Right lung (tissue), 10 donors: ENCODE measurements at places on chromosomes 2 and 18. TPM values are rescaled to one million over a fixed set of nuclear protein-coding genes. Genes with fewer than 3 reads are reported as not detected.

Gene PPP4R1
- polyA plus RNA-seq, result 109 TPM

Gene SP9
- polyA plus RNA-seq, result not detected

DNA sequence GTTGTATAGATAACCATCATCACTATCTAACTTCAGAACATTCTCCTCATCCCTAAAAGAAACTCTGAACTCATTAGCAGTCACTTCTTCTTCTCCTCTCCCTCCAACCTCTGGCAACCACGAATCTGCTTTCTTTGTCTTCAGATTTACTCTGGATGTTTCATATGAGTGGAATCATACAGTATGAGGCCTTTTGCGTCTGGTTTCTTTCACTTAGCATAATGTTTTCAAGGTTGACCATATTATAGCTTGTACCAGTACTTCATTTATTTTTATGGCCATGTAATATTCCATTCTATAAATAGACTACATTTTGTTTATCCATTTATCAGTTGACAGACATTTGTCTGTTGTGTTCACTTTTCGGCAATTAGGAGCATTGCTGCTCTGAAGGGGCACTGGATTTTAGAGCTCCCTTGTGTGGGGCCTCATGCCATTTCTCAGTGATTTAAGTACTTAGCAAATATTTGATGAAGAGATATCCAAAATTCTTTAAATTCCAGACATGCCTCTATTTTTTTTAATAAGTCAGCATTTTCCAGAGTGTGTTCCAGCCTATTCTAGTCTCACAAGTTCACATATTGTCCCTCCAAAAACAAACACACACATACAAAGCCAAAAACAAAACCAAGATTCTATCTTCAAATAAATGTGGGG, 22.5 kb upstream of the MAP3K20 start:
- no peak for DNase-seq

- DNase-seq, result no peak
Observed at GRCh38 chr18:59041296-59041695, 98.4 kb upstream of the SEC11C start.

Gene ACTG2
- 50.0 TPM for polyA plus RNA-seq

Gene ALKAL2
- 7.7 TPM for polyA plus RNA-seq

DNA sequence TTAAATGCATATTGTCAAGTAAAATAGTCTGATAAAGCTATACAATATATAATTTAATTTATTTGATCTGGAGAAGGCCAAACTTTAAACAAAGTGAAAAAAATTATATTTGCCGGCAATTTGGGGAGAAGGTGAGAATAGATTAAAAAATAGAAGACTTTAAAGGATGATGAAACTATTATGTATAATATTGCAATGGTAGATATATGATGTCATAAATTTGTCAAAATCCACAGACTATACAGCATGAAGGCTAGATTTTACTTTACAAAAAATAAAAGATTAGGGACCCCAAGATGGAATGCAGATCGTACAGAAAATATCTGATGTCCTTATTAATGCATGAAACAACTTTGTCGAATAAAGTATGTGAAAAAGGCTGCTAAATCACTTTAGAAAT, 67.3 kb upstream of the MAL start:
- DNase-seq, result no peak

- no peak for DNase-seq
Observed at GRCh38 chr2:157946919-157947557, 70.9 kb upstream of the ACVR1 start.

DNA sequence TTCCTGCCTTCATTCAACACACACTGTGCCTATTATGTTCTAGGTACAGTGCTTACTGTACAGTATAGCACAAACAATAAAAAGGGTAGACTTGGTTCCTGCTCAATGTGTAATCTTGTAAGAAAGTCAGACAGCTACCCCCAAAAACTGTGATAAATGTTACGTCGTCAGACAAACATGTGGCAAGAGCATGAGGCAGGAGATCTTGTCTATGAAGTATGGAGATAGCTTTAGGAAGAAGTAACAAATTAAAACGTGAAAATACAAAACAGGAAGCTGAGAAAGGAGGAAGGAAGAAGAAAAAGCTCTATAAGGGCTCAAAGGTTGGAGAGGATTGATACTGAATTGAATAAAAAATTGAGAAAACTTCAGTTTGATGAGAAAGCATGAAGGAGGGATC, 276.2 kb upstream of the HNRNPA3 start:
- no peak for DNase-seq

Gene HRH4
- polyA plus RNA-seq, result 0.16 TPM

Gene TDRD15
- polyA plus RNA-seq, result not detected

GRCh38 chr2:224194161-224194560, 155.1 kb upstream of the SERPINE2 start:
- DNase-seq, result no peak

GRCh38 chr18:6158958-6159357, 255.8 kb downstream of the L3MBTL4 start:
- no peak for DNase-seq

Gene ASB18
- polyA plus RNA-seq, result not detected

DNA sequence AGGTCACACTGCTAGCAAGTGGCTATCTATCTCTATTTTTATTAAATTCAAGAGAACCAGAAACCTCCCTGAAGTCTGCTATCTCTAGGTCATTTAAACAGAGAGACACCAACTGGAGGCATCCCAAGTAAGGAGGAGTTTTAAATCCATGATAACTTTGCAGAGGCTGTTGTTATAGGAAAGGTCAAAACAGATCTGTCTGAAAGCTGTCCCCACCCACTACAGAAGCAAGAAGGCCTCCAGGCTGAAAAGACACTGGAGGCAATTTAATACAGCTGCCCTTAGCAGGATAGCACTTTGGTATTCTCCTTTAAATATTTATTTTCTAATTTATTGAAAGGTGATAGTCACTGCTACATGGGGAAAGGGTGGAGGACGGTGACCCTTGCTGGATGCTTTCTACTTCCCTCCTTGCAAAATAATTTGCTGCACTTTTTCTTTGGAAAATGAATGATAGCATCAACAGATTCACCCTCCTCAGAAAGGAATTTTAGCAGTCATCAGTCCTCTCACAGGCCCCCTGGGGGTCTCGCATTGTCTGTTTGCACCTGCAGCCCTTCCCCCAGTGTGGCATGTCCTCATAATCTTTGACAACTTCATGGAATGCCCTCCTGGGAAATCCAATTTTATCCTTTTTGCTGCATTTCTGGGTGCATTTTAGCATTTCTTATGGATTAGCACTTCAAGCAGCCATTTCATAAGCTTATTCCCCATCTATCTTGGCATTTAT, 429.5 kb upstream of the TNP1 start:
- DNase-seq, result no peak

DNA sequence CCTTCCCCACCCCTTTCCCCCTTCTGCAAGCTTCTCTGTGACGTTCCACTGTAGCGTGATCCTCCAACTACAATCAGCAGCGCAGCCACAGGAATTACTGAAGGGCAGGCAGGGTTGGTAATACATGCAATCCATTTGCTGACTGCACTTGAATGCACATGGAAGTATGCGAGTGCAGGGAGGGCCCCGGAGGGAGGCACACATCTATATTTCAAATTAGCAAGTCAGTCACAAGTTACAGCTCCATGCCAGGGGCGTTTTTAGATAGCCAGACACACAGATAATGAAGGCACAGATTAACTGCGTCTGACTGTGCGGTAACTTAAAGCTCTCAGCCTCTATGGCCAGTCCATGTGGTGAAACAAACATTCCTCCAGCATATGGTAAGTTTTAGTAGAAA, 209.2 kb upstream of the GATA6 start:
- DNase-seq, result no peak

DNA sequence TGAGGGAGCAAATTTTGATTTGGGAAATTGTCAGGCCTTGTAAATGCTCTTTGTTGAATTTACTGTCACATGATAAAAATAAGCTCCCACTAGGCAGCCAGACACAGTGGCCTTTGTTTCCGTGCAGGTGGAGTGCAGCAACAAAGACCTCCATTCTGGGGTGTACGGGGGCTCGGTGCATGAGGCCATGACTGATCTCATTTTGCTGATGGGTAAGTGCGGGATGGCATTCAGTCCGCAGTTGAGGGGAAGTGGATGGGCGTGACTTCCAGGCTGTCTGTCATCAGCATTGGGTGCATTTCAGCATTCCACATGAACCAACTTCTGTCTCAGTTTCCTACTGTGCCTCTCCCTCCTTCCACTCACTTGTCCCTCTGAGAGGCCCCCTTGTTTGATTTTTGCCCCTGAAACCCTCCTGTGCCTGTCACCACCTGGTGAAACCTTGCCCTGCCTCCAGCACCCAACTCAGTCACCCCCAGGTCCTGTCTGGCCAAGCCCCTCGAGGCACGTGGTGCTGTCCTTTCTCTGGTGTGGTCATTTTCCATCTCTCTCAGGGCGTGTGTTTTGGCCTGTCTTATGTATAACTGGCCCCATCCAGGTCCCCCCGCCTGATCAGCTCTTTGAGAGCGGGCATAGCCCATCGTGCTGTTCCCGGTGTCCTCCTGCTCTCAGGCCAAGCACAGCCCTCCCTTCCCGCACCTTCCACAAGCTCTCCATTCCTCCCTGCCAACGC, 16.3 kb downstream of the CNDP2 start:
- no peak for DNase-seq

DNA sequence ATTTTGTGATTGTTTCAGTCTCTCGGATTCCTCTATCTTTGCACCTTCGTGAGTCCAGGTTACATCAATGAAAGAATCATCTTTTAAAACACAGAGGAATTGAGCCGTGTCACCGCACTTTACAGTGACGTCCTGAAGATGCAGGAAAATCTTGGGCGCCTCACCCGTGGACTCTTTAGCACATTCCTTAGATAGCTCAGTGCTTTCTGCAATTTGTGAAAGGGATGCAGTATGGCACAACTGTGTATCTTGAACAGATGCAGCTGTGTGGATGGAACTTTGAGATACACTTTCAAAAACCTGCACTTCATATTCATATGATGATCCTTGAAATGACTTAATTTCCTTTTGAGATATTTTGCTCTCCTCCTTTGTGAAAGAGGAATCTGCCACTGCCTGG, 50.9 kb downstream of the TTN start:
- no peak for DNase-seq

- no peak for DNase-seq
Observed at GRCh38 chr2:218089259-218089658, 20.2 kb downstream of the RUFY4 start.

DNA sequence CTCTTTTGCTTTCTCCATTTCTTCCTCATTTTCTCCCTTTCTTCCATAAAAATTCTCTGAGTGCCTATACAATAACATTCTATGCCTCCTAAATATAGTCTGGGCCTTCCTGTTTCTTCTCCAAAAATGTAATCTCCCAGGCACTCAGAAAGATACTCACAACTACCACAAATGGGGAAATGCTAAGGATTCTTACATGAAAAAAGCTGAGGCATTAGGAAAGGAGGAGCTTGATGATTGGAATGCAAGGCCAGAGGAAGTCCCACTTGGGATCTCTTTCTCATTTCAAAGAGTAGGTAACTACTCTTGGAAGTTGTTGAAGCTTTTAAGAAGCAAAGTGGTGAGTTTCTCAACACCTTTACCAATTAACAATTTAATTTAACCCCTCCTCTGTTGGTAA, 3.4 kb downstream of the VSNL1 start:
- no peak for DNase-seq

- peak; percentile 42 for DNase-seq
Observed at GRCh38 chr2:217409949-217410680, 550.3 kb upstream of the TNP1 start.

Gene SCN1A
- polyA plus RNA-seq, result 0.61 TPM

Gene CNGA3
- polyA plus RNA-seq, result 0.10 TPM

GRCh38 chr18:79447703-79448367, 52.1 kb downstream of the NFATC1 start:
- no peak for DNase-seq

DNA sequence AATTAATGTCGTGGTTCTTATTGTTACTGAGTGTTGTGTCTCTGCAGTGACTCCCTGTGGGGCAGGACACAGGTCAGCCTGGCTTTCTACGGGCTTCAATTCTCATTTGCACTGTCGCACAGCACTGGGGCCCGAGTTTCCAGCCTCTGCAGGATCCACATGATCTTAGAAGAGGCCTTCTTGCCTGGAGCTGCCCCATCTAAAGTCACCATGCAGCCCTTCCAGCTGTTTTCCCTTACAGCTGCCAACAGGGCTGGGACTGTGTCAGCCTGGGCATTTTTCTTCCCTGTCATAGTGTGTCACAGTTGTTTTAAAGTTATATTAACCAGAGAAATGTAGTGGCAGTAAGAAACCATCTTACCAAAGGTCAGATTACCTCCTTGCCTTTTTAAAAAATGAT, 27.0 kb downstream of the FHL2 start:
- DNase-seq, result no peak

DNA sequence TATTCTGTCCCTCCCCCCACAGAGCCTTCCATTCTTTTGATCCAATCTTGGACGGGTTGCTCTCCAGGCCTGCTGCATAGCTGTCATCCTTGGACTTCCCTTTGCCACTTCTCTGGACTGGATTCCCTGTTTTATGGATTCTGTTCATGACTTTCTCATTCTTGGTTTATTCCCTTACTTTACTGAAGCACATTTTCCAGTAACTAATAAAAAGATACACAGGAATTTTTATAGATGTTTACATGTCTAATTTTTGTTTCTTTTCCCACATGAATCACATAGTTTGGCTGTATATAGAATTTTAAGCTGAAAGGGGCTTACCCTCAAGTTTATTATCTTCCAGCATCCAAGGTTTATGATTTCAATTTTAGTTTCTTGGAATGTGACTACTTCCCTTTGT, 37.9 kb downstream of the GDF7 start:
- no peak for DNase-seq

DNA sequence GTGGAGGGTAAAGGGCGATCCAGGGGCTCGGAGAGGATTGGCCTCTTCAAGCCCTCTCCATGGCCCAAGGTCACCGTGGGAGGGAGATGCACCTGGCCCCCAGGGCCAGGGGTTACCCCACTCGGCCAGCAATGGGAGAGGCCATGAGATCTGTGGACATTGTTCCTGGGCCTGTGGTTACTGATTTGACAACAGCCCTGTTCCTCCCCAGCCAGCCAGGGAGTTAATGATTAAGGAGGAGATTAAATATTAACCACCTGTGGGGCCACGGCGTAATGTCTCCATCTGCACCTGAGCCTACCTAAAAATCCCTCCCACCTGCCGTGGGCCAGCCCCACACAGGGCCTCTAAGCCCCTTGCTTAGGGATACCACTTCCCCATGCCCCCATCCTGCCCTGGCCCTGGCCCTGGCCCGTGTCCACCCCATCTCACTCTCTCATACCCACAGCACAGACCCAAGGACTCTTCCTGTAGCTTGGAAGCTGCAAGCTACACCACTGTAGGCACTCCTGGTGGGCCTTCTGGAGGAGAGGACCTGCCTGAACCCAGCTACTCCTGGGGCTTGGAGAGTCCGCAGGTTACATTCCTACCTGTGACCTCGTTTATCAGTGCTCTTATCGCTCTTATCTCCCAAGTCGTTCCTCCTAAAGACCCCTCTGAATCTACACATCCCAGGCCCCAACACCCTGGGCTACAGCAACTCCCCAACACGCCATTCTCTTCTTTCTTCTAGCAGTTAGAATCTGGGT, 32.1 kb downstream of the ZFP36L2 start:
- DNase-seq, result no peak

Gene TWIST2
- 6.7 TPM for polyA plus RNA-seq

Gene GKN2
- polyA plus RNA-seq, result 1.8 TPM

Gene RGPD3
- 0.62 TPM for polyA plus RNA-seq

Gene ARHGAP25
- 8.9 TPM for polyA plus RNA-seq
